CD4-positive, alpha-beta T cell (primary cell): ENCODE measurements at places on chromosomes 1 and 21. TPM values are rescaled to one million over a fixed set of nuclear protein-coding genes. Genes with fewer than 3 reads are reported as not detected.
A peak's percentile ranks its signal among the peaks of the same experiment; 100 is the strongest.

The EVI5 gene
- total RNA-seq: 2.0 TPM

GRCh38 chr1:214216779-214217178 lies 64.2 kb upstream of the SMYD2 start:
- no peaks in the 10 kb centered on the region for H3K36me3 ChIP-seq
- H3K4me1 ChIP-seq: peaks cover 3% of the 10 kb centered on the region
- no peak overlapping the region for H3K27ac ChIP-seq
- H3K27me3 ChIP-seq: peaks cover 6% of the 10 kb centered on the region
- DNase-seq: no peak

- H3K36me3 ChIP-seq: no peaks in the 10 kb centered on the region
- no peak overlapping the region for H3K27ac ChIP-seq
- H3K27me3 ChIP-seq: peaks cover 19% of the 10 kb centered on the region
- DNase-seq: no peak
Measured at GRCh38 chr1:233620065-233620464, 6.2 kb downstream of the KCNK1 start.

The LCE3E gene
- not detected for total RNA-seq

The HTR6 gene
- 2.1 TPM for total RNA-seq

The PTGER3 gene
- total RNA-seq: not detected

DNA sequence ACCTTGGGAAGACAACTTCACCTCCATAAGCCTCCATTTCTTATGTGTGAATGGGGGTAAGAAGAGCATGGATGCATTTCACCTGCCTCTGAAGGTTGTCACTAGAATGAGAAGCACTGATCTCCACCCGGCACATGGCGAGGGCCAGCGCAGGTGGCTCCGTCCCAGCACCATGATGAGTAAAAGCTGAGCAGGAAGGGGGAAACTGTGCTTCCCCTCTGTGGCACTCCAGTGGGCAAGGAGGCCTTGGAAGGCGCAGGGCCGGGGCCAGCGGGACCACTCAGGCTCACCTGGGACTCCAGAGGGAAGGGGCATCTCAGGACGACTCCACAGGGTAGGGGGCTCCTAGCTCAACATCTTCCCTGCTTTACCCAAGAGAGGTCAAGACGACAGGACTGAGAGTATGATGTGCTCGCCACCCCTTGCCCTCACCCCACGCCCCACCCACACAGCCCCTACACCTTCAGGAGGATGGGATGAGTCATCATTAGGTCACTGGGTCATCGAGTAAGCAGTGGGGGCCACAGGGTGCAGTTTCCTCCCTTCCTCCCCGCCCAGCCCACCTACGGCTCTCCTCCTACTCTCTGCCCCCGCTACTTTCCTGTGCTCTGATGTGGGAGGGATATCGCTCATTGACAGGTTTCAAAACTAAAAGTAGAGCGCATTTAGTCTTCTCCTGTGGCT lies 112.1 kb downstream of the HIVEP3 start:
- H3K4me1 ChIP-seq: peaks cover 77% of the 10 kb centered on the region
- no peak overlapping the region for H3K27ac ChIP-seq
- no peak for DNase-seq
- peak overlapping the region; percentile 10 for H3K4me3 ChIP-seq
- H3K27me3 ChIP-seq: no peaks in the 10 kb centered on the region
- H3K36me3 ChIP-seq: peaks cover 2% of the 10 kb centered on the region

The FMO1 gene
- total RNA-seq: not detected

The SPATA21 gene
- not detected for total RNA-seq

- H3K4me1 ChIP-seq: peaks cover 20% of the 10 kb centered on the region
- no peaks in the 10 kb centered on the region for H3K27me3 ChIP-seq
- H3K36me3 ChIP-seq: no peaks in the 10 kb centered on the region
Measured at GRCh38 chr21:14542638-14543037, 3.5 kb downstream of the SAMSN1 start.

DNA sequence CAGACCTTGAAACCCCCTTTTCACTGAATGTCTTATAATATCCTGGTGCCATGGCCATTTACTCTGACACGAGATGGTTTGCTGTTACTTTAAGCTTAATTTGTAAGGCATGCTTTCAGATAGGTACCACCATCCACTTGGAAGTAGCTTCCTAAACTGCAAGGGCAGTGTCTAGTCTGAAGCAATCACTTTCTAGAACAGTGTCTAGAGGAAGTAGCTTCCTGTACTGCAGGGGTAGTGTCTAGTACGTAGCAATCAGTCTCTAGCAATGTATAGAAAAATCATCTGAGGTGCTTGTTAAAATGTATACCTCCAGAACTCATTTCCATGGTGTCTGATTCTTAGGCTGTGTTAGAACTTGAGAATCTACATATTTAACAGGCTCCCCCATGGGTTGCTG lies 42.5 kb downstream of the ZBTB40 start:
- peaks cover 42% of the 10 kb centered on the region for H3K36me3 ChIP-seq
- no peaks in the 10 kb centered on the region for H3K27me3 ChIP-seq
- DNase-seq: no peak
- H3K4me3 ChIP-seq: no peak overlapping the region
- H3K27ac ChIP-seq: no peak overlapping the region
- H3K4me1 ChIP-seq: no peaks in the 10 kb centered on the region

DNA sequence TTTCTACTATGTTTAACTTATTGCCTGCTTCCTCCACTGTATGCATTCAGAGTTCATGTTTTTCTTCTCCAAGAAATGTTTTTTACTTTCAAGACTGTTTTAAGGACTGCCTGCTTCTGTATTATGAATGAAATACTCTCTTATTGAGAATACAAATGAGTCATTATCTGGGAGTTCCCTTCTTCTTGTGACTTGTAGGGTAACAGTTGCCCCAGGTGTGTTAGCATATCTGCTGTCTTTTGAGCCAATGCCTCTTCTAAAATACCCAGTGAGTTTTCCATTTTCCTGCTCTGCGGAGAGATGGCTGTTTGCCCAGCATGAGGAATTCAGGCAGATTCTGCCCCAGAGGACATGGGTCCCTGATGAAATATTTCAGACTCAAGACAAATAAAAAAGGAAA lies 34.1 kb upstream of the ST6GALNAC5 start:
- H3K27me3 ChIP-seq: no peaks in the 10 kb centered on the region
- no peak overlapping the region for H3K4me3 ChIP-seq
- no peak overlapping the region for H3K27ac ChIP-seq
- no peaks in the 10 kb centered on the region for H3K36me3 ChIP-seq
- no peaks in the 10 kb centered on the region for H3K4me1 ChIP-seq
- DNase-seq: no peak

DNA sequence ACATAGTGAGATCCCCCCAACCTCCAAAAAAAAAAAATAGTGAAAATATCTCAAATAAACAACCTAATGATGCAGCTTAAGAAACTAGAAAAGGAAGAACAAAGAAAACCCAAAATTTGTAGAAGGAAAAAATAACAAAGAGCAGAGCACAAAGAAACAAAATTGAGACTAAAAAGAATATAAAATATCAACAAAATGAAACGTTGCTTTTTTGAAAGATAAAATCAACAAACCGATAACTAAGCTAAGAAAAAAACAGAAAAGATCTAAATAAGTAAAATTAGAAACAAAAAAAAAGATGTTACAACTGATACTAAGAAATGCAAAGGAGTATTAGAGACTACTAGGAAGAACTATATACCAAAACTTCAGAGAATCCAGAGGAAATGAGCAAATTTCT lies 139.3 kb upstream of the PALMD start:
- DNase-seq: no peak
- H3K36me3 ChIP-seq: no peaks in the 10 kb centered on the region
- H3K4me1 ChIP-seq: no peaks in the 10 kb centered on the region
- no peaks in the 10 kb centered on the region for H3K27me3 ChIP-seq
- no peak overlapping the region for H3K4me3 ChIP-seq
